ENCODE measurements at places on chromosomes 7 and 10.

DNA sequence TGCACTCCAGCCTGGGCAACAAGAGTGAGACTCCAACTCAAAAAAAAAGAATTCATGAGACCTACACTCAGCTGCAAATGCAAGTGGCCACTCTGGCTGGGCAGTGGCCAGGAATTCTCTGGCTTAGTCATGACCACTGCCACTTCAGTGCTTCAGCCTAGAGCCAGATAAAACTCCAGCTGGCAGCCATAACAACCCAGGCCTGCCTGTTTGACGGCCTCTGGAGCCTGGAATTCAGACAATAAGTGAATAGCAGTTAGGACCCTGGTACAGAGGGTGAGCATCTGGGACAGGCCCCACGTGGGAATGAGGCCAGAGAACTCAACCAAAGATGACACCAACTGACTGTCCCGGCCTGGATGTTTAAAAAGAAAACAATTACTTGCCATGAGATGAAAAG, 18.9 kb downstream of the RCC1L start:
- peak; percentile 40 for DNase-seq

DNA sequence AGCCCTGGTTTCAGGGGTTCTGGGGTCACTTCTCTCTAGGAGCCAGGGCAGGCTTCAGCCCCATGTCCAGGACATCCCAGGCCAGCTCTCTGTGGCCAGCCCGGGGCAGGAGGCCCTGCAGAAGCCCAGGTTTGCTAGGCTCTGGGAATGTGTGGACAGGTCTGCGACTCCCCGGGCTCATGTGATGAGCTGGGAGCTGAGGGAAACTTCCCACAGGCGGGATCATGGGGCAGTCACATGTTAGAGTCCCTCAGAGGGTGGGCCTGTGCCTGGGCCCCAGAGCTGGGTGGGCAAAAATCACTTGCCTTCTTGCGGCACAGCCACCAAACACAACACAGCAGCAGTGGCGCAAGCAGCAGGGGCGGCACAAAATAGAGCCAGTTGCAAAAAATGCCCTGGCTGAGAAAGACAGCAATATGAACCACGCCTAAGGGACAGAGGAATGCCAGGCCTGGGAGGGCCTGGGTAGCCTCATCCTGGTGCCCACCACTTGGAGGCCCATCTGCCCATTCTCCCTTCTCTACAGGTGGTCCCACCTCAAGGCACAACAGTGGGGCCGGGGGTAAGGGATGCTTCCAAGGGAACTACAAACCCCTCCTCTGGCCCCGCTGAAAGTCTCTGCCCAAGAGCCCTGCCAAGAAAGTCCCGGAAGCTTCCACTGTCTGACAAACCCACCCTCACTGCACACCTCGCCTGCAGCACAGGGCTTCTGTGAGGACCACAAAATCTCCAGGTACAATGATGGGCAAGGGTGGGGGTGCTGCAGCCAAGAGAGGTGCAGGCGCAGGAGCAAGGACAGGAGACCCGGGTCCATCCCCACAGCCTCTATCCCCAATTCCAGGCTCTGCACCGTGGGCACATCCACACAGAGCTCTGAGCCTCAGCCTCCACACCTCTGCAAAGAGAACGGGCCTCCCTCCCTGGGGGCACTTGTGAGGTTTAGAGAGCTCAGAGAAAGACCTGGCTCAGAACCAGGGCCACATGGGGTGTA, 34.6 kb upstream of the ANTXRL start:
- no peak for DNase-seq

GRCh38 chr7:24964191-24964590, 15.8 kb downstream of the OSBPL3 start:
- no peak for DNase-seq

GRCh38 chr10:104577861-104578521, 63.1 kb upstream of the SORCS3 start:
- no peak for DNase-seq

DNA sequence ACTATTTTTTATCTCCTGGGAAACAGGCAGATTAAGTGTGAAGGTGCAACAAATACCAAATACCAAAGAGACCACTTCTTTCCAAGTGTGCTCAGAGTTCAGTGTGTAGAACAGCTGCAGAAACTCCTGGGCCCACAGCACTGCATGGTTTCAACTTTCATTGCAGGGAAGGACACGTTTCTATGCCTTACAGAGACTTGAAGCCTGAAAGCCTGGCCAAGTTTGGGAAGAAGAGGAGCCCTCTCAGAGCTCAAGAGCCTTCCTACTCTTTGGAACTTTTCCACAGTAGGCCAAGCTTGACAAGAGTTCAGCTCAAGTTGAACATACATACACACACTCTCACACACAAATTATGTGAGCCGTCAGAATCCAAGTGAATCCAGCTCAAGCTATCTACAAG, 2.5 kb downstream of the HOXA4 start:
- DNase-seq, result no peak

DNA sequence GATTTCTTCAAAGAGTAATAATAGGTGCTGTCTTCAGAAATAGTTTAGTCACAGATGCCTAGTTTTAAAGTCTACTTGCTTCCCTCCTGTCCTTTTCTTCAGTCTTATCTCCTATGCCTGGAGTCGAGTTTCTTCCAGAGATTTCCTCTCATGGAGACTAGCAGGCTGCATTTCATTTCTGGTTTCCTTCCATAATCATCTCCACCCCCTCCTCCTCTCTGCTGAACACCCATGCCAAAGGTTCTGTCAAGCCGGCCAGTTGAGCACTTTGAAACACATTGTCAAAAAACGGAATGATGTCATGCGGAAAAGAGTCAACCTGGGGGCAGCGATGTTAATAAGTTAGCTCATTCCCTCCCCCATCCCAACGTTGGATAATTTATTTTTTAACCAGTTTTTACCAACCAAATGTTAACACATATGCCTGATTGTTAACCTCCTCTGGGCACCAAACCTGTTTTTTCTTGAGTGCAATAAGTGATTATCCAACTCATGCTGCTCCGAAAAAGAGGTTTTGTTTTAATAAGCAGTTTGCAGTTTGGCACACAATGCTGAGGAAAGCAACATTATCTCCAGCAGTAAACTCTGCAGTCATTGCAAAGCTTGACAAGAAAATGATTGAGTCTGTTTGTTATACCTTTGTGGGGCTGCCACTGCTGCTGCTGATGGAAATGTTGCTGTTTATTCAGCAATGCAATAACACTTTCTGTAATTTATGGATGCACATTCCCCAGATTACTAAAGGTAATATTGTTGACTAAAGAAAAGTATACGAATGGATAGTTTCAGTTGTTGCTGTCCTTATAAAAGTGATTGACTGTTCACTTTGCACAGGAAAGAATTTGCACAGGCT, 161.6 kb downstream of the LRMDA start:
- DNase-seq, result no peak

DNA sequence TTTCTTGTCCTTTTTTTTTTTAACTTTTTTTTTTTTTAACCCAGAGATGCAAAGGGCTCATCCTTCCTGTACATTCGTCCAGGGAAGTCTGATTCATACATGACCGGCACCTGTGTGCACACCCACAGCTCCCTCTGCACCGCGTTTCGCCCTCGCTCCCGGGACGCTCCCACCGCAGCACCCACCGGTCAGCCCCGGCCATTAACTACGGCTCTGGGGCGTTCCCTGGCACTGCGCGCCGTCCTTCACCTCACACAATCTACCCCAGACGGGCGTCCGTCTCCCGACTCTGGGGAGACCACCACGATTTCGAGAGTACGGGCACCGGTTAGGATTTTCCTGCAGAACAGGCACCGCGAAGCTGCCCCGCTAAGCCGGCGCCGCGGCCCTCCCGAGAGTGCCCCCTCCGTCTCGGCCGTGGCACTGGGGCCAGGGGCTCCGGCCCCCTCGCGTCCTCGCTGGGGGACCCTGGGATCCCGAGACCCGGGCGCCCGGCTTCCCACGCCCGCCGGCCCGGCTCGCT, 452 bp downstream of the ATE1 start:
- peak; percentile 83 for DNase-seq

DNA sequence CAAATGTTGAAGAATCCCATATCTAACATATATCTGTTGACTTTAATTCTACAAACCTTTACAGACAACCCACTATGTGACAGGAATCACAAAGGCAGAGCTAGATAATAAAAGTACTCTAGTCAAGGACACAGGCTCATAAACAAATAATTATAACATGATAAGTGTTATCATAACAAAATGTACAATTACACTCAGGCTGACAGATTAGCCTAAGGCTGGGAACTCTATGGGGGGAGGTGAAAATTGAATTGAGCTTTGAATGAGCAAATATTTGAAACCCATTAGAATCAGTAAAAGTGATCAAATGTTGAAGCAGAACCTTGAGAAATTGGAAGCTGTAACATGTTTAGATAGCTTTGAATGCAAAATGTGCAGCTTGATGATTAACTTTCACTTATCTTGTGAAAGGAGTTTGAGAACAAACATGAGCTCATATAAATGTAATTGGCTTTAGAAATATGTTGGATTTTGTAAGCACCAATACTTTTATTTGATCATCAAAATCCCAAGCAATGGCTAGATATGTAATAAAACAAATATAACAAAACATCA, 970.2 kb downstream of the SORCS3 start:
- no peak for DNase-seq

GRCh38 chr10:97101166-97101940, 84.4 kb downstream of the SLIT1 start:
- no peak for DNase-seq

GRCh38 chr10:67609996-67610793, 85.8 kb downstream of the CTNNA3 start:
- no peak for DNase-seq

GRCh38 chr7:145848691-145849090, 267.9 kb upstream of the CNTNAP2 start:
- DNase-seq, result peak; percentile 60

DNA sequence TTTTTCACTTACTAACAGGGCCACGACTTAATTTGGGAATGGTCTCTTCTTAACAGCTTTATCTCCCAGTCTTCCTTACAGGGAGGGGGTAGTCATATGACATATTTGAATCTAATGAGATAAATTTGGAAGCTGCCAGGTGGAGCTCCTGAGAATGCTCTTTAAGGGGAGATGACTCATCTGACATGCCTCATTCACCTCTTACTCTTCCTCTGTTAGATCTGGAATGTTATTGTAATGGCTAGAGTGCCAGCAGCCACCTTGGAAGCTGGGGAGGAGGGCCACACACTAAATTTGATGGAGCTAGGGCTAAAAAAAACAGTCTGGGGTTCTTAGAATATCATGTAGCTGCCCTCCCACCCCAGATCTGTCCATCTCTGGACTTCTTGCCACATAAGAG, 22.7 kb downstream of the HECW1 start:
- DNase-seq, result peak; percentile 51

DNA sequence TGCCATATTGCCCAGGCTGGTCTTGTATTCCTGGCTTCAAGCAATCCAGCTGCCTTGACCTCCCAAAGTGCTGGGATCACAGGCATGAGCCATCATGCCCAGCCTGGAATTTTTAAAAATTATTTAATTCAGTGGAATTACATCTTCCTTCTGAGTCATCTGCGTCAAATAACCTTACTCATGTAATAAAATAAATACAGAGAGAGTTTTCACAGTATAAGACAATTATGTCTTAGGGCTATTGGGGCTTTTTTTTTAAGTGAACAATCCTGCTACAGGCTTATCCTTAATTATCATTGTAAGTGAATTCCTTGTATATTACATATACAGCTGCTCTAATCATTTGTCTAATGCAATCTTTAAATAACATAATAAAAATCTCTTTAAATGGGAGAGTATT, 108.3 kb downstream of the MAPK8 start:
- no peak for DNase-seq

DNA sequence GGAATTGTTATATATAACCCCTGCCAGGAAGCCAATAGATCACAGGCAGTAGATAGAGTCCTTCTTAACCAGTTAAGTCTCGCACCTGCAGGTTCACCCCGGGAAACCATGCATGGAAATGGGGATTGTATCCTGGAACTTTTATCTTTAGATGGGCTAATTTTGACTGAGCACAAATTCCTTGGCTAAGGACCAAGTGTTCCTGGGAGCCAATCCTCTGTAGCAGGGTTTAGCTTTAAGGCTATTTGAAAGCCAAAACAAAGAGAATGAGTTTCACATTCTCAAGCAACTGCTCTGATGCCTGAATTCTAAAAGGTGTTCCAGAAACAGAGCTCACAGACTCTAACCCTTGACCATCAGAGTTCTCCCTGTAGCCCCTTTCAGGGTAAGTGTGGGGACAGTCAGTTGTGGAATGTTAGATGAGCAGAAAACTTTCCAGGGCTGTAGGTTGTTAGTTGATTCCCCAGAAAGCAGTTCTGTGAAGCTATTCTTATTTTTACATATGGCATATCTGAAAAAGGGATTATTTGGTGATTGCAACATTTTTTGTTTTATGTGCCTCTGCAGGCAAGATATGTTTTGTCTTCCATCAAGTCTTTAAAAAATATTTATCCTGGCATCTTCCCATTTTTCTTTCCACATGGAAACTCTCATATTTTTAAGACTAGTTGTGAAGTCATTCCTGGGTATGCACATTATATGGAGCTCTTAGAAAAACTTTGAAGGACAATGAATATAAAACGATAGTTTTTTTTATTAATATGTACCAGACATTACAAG, 16.2 kb upstream of the NPVF start:
- DNase-seq, result no peak

- DNase-seq, result peak; percentile 20
These were observed 81.7 kb downstream of the RNF216 start for GRCh38 chr7:5699467-5700384.

DNA sequence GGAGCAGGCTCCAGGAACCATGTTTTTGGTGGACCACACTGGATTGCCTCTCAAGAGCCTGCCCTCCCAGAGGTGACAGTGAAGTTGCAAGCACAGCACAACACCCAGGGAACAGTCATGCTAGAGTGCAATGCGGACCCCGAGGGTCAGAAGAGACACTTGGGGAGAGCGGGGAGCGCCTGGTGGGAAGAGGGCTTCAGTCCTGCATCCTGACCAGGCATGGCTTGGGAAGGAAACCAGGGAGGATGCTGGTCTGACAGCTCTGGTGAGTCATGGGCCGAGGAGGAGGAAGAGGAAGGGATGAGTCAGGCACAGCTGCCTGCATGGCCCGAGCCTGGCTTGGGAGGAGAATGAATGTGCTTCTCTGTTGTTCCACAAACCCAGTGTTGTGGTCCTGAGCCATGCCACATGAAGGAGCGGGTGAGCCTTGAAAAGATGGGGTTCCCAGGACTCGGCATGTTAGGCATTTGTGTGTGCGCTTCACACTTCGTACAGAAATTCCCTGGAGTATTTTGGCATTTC, 29.5 kb upstream of the ANKRD2 start:
- peak; percentile 95 for DNase-seq

DNA sequence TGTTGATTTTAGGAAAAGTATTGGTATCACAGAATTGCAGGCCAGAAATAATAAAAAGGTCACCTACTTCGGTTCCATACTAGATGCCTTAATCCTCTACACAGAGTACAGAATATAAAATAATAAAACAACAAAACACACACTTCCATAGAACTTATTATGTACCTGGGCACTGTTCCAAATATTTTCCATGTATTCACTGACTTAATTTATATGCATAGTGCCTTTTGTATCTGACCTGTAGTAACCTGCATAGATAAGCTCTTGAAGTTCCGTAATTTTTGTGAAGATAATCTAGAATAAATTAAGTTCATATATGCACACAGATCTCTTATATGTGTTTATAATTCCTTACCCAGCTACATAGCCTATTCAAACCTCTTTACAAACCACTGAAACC, 78.3 kb downstream of the RAPGEF5 start:
- no peak for DNase-seq
